ENCODE measurements at places on chromosomes 1 and 21.

GRCh38 chr1:8370905-8371315 lies 53.0 kb downstream of the SLC45A1 start:
- DNase-seq, result no peak

GRCh38 chr1:151990058-151990855 lies 3.4 kb downstream of the S100A10 start:
- no peak for DNase-seq

- no peak for DNase-seq
Measured at GRCh38 chr1:219227360-219228057, 53.8 kb downstream of the LYPLAL1 start.

DNA sequence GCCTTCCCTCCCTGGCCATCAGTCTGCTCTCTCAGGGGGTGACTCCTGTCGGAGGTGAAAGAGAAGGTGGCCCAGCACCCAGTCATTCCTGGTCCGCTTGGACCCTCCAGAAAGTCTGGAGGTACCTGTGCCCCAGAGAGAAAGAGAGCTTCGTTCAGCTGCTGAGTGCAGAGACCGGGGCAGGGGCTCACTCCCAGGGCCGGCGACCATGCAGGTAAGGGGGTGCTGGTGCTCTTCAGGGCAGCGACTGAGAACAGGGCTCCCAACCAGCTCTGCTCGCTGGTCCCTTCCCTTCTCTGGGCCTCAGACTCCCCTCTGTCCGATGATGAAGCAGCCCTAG lies 30.1 kb downstream of the HSPG2 start:
- DNase-seq, result no peak

GRCh38 chr21:9730866-9731265 lies 790.5 kb upstream of the TPTE start:
- no peak for DNase-seq

GRCh38 chr1:41519667-41520066 lies 35.2 kb upstream of the EDN2 start:
- DNase-seq, result no peak

DNA sequence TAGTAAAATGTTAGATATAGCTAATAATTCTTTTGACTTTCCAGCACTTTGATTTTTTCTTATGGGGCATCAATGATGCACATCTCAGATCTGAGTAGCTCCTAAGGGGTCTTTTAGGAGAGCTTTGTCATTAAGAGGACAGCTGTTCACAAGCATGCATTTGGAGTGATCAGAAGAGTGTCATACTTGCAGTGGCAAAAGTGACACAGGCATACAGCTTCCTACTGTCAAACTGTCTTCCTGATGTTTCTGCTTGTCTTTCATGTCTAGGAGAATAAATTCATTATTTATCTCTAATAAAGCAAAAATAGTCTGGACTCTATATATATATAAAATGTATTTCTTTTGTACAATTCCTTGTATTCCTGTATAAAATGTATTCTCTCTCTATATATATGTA lies 273.0 kb downstream of the PAPPA2 start:
- no peak for DNase-seq

GRCh38 chr1:58611861-58612385 lies 34.9 kb upstream of the TACSTD2 start:
- DNase-seq, result no peak

DNA sequence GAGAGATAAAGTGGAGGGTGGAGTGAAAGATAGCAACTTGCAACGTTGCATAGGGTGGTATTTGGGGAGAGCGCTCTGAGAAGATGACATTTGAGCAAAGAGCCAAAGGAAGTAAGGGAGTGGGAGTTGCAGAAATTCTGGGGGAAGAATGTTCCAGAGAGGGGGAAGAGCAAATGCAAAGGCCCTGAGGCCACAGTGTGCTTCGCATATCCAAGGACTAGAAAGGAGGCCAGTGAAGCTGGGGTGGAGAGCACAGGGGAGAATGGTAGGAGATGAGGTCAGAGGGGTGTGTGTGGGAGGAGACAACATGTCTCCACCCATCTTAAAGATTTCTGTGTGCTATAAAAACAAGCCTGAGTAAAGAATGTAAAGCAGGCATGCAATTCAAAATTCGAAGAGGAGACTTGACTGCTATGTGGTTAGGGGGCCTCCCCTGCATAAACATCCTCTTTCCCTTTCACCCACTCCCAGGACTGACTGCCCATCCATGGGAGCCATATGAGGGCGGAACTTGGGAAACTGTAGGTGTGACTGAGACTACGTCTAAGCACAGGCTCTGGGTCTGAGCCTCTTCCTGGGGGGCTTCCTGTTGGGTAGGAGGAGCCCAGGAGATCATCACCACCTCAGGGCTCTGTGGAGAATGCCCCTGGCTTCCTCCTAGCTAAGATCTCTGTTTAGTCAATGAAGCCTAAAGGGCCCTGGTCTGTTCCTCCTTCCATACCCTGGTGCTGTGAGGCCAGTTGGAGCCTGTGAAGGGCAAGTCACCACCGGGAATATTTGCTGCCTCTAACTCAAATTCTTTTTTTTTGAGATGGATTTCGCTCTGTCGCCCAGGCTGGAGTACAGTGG lies 2.9 kb upstream of the CLIC4 start:
- no peak for DNase-seq

- DNase-seq, result no peak
Measured at GRCh38 chr1:36248250-36248894, 24.1 kb downstream of the THRAP3 start.

GRCh38 chr21:46031484-46031883 lies 49.9 kb downstream of the COL6A1 start:
- no peak for DNase-seq

DNA sequence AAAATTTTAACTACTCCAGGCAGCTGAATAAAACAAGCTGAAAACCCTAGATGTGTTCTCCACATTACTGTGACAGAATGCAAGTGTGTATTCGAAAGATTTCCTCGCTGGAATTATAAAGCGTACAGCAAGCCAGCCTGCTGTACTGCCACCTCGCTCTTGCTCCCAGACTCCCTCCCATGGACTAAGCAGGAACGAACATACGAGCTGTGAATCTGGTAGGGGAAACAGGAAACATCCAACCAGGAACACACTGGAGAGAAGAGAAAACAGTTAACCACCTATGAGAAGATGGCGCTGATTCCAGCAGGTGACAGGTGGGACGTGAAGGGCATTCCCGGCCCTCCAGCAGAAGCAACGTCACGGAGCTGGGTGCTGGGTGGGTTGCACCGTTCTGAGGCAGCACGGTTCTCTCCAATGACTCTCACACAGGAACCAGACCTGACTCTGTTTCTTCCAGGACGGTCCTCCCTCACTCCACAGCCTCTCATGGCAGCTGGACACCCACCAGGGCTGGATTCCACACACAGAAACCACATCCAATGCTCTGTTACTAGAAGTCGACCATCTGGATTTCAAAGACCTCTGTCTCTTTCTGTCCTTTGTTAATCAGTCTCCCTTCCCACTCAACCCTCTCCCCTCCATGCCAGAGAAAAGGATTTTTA lies 219.2 kb downstream of the RERE start:
- DNase-seq, result no peak

DNA sequence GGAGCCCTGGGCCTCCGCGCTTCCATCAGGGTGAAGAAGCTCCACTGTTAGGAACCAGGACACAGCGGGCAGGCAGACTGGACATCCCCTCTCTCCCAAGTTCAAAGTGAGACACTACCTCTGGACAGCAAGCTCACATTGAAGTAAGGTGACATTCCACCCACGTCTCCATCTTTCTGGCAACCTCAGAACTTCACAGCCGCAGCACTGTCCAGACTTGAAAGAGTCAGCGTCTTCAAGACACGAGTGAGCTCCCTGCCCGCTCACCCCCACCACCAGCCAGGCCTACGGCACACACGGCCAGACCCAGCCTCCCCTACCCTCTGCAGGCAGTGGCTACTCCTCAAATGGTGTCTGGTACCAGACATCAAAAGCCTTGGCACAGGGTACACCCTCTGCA lies 11.1 kb downstream of the WDR4 start:
- no peak for DNase-seq

- no peak for DNase-seq
Measured at GRCh38 chr1:110857964-110858948, 14.7 kb upstream of the CD53 start.

- no peak for DNase-seq
Measured at GRCh38 chr21:27103768-27104167, 136.9 kb upstream of the ADAMTS5 start.

DNA sequence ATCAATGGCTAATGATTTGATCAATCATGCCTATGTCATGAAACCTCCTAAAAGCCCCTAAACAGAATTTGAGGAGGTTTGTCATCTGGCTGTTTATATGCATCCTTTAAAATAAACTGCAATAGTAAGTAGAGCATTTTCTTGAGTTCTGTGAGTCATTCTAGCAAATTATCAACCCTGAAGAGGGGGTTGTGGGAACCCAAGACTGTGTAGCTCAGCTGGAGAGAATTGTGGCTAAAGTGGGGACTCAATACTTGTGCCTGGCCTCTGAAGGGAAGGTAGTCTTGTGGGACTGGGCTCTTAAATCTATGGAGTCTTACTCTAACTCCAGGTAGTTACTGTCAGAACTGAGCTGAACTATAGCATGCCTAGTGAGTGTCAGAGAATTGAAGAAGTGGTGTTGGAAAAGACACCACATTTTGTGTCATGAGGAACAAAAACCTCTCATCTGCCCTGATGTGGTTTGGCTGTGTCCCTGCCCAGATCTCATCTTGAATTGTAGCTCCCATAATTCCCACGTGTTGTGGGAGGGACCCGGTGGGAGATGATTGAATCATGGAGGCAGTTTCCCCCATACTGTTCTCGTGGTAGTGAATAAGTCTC lies 402.4 kb downstream of the USH2A start:
- DNase-seq, result no peak

- DNase-seq, result no peak
Measured at GRCh38 chr1:202268817-202269216, 72.9 kb downstream of the UBE2T start.

DNA sequence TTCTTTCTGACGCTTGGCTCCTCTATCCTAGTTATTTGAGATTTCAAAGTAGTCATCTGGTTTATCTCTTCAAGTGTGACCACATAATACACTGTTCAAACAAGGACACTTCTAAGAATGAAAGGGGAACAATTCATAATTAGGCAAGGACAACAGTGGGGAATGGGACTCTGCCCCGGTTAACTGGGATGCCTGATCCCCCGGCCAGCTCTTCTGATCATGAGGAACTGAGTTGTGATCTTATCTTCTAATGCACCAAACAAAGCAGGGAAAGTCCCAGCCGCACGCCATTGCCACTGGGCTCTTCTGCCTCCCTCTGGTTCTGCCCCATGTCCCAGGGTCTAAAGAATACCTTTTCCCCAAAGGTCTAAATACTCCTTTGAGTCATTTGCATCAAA lies 158.2 kb upstream of the IRF2BP2 start:
- no peak for DNase-seq

GRCh38 chr1:63435161-63435560 lies 67.7 kb downstream of the ALG6 start:
- no peak for DNase-seq

GRCh38 chr1:53094533-53094919 lies 32.5 kb downstream of the PODN start:
- no peak for DNase-seq

- DNase-seq, result no peak
Measured at GRCh38 chr1:179231923-179232322, 2.4 kb upstream of the ABL2 start.

GRCh38 chr1:116493484-116494352 lies 77.1 kb downstream of the CD58 start:
- no peak for DNase-seq

- no peak for DNase-seq
Measured at GRCh38 chr1:186210258-186210657, 164.8 kb downstream of the TPR start.

DNA sequence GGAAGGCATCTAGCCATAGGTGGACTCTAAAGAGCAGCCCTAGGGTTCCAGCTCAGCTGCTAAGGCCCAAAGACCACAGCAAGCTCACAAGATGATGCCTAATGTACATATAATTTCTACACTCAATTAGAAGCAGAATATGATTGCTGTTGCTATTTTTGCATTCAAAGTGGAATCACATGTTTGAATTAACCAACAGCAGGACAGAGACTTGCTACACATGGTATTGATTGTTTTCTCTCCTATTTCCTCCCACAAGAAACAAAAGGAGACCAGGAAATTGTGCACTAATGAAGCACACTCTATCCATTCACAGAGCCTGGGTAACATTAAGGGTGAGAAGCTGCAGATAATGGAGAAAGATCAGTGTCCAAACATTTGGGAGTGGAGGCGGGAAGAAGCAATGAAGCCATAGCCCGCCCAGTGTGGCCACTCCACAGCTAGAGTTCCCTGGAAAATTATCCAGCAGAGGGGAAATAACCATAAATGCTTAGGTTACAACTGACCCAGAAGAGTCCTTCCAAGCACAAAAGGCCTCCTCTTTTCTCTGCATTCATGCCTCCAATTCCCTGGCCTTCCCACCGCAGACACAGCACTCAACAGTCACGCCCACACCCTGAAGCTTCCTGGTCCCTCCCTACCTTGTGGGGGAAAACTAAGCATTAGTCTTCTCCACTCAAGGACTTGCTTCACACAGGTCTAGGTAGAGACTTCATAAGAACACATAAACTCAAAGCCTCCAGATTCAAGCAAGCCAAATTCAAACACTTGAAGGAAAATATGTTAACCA lies 7.5 kb downstream of the CNN3 start:
- DNase-seq, result no peak

- DNase-seq, result no peak
Measured at GRCh38 chr1:92515796-92516201, 29.1 kb upstream of the GFI1 start.

GRCh38 chr21:41536076-41536826 lies 28.3 kb upstream of the TMPRSS2 start:
- DNase-seq, result peak; percentile 75

DNA sequence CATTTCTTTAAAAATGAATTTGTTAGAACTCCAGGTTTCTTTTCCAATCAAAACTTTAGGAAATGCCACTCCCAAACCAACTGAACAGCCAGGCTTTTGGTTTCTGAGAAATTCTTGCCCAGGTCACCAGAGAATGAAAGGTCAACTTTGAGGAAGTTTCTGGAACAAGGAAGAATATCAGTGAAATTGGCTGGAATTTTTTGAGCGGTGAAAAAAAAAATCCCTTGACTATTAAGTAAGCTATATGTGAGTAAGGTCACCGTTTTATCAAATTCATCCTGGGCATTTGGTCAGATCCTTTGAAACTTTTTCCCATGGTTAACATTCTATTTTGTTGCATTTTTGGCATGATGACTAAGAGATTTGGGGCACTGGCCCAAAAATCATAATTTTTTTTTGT lies 469.3 kb downstream of the LTN1 start:
- DNase-seq, result no peak

- no peak for DNase-seq
Measured at GRCh38 chr1:150061632-150062101, 5.9 kb upstream of the VPS45 start.

- peak; percentile 87 for DNase-seq
Measured at GRCh38 chr1:1623181-1623630, 7.9 kb downstream of the MIB2 start.

GRCh38 chr1:202143011-202143767 lies 1.3 kb downstream of the ARL8A start:
- no peak for DNase-seq

DNA sequence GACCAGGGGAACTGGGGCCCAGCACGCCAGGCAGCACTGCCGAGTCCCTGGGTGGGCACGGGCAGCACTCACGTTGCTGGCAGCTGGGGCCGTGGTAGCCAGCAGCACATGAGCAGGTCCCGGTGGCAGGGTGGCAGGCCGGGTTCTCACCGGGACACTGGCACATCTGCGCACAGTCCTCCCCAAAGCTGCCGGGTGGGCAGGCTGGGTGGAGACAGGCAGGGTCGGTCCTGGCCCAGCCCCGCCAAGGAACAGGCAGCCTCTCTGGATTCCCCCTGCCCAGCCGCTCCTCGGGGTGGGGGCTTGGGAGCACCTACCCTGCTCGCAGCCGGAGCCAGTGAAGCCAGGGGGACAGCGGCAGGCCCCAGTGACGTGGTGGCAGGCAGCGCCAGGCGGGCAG lies 42.5 kb downstream of the ARHGEF16 start:
- DNase-seq, result peak; percentile 80

- DNase-seq, result no peak
Measured at GRCh38 chr1:45155957-45156356, 50.4 kb downstream of the ZSWIM5 start.

Data from upper lobe of left lung (tissue), 6 donors.